ENCODE measurements at places on chromosomes 11 and 22.

DNA sequence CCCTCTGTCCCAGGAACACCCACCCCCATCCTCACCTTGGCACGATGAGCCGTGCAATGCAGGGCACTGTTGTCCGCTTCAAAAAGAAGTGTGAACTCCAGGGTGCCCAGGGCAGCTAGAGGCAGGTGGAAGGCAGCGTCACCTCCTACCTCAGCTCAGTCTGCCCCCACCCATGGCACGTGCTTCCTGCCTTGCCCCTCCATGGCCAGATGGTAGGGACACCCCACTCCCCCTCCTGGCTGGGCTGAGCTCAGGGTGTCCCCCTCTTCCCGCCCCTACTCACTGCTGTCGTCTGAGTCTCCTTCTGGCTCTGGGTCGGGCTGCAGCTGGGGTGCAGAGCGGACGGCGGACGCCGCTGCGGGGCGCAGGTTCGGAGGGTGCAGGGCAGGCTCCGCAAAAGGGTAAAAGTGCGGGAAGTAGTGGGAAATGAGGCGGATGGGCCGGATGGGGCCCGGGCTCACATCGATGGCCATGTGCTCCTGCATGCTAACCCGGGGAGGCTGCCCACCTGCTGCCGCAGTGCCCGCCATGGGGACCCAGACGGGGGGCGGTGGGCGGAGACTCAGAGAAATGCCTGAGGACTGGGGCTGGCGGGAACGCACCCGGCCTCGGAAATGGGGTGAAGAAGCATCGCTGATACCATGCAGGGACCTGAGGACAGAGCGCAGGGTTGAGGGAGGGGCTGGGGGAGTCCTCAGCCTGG is 9.1 kb downstream of the NDUFV1 start:
- no peak for DNase-seq

- DNase-seq, result no peak
Observed at GRCh38 chr11:78472905-78473304, 55.3 kb upstream of the GAB2 start.

GRCh38 chr11:9855579-9856287 is 191.9 kb downstream of the SWAP70 start:
- DNase-seq, result no peak

GRCh38 chr11:123640029-123640428 is 14.4 kb downstream of the SCN3B start:
- DNase-seq, result no peak

- DNase-seq, result no peak
Observed at GRCh38 chr22:47123006-47123826, 360.8 kb downstream of the TBC1D22A start.

DNA sequence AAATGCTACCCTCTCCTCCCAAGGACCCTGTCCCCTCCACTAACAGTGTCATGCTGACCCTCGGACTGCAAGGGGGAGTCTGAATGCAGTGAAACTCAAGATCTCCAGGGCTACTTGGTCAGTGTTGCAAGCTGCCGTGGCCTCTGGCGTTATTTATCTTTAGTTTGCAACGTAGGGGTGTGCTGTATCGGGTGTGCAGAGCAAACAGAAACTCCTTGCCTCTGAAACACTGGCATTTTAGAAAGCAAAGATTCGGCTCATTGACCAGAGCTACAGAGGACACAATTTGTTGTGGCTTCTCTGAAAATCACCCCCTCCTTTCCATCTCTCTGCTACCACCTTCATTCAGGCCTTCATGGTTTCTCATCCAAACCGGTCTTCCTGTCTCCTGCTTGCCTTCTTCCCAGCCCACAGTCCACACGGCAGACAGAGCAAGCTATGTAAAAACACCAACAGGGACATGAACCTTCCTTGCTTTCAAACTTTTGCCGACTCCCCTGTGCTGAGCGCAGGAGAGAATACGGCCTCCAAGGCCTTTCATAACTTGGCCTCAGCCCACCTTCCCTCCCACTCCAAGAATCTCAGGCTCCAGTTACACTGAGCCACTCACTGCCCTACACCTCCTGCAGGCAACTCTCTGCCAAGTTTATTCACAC is 14.9 kb downstream of the FZD4 start:
- no peak for DNase-seq

GRCh38 chr22:26271427-26271826 is 102.2 kb downstream of the SEZ6L start:
- DNase-seq, result no peak

GRCh38 chr11:114340311-114341131 is 44.3 kb downstream of the NNMT start:
- DNase-seq, result no peak

All from stimulated activated CD4-positive, alpha-beta T cell treated with anti-CD3 and anti-CD28 coated beads, Interleukin-1b, Interleukin-23, amount 100 ng/mL, for 1 hour (primary cell).